ENCODE measurements at places on chromosomes 2 and 18.

DNA sequence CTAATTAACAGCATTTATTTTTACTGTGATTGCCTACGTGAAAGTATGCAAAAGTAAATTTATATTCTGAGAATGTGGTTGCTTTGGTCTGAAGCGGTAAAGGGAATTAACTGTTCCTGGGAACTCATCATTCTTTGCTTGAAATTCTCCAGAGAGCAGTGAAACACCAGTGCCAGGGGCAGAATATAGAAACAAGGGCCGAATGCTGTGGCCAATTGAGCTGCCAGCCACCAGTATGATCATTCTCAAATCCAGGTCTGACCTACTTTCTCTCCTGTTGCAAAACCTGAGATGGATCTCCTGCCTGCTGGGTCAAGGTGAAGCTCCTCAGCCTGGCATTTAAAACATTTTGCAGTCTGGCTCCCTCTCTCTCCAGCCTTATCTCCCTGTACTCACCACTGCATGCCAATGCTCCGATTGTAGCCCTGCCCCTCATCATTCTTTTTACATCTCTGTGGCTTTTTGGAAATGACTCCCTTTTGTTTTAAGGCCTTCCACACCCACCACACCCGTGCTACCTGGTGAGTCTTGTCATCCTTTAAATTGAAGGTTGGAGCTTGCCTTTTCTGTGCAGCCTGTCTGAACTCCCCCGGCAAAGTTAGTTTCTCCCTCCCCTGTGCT lies 94.5 kb upstream of the TMEM178A start:
- no peak for DNase-seq

- peak; percentile 24 for DNase-seq
Measured at GRCh38 chr2:179020156-179020750, 29.7 kb downstream of the CCDC141 start.

- no peak for DNase-seq
Measured at GRCh38 chr2:123826729-123827271, 198.3 kb upstream of the CNTNAP5 start.

- DNase-seq = no peak
Measured at GRCh38 chr2:182713601-182714000, 2.5 kb upstream of the DNAJC10 start.

GRCh38 chr18:62335494-62335893 lies 10.4 kb downstream of the TNFRSF11A start:
- DNase-seq = no peak

DNA sequence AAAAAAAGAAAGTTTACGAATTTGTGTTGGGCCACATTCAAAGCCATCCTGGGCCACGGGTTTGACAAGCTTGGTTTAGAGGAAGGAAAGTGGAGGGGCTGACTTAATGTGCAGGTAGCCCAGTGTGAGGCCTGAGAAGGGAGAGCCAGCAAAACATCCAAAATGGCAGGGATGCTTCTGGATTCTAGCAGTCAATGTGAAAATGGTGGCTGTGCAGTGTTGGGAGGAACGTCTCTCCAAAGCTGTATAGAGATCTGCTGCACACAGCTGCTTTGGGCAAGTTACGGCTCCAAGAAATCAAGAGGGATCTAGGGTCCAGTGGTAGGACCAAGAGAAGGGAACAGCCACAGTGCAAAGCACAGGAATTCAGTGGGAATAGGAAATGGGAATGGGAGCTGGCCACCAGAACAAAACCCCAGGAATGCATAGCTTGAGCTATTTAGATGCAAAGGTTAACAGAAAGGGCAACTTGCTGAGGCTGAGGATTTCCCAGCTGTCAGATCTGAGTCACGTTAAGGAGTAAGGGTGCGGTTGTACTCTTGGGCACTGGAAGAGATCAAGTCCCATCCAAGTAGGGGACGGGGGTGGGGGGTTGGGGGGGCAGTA lies 70.6 kb downstream of the B3GNT2 start:
- no peak for DNase-seq

DNA sequence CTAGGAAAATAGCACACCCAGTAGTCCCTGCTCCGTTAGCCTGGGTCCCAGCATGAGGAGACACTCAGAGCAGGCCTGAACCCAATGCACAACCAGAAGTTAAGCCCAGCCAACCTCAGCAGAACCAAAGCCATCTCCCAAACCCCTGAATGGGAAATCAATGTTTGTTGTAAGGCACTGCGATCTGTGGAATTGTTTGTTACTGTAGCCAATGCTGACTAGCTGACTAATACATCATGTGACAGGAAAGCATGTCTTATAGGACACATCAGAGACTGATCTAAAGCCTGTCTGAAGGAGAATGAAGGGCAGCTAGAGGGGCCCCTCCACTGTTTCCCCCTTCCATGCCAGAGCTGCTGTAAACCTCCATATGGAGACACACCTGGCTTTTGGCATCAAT lies 96.4 kb downstream of the MARCHF4 start:
- no peak for DNase-seq

GRCh38 chr2:154170400-154170799 lies 298.7 kb downstream of the GALNT13 start:
- no peak for DNase-seq

DNA sequence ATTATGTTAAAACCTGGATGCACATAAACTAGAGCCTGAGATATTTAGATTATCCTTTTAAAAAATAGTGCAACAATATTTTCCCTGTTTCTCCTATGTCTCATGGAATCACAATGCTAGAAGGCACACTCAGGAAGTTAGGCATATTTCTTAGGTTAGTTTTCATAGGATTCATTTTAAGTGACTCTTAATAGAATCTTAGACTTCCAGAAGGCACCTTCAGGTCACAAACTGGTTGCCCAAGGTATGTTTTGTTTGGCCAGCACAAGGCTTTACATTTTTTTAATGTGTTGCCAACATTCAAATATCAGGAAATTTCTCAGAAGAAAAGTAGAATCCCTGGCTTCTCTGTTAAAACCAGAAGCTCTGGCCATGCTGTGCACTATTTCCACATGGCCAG lies 129.3 kb downstream of the LNPK start:
- DNase-seq = no peak

DNA sequence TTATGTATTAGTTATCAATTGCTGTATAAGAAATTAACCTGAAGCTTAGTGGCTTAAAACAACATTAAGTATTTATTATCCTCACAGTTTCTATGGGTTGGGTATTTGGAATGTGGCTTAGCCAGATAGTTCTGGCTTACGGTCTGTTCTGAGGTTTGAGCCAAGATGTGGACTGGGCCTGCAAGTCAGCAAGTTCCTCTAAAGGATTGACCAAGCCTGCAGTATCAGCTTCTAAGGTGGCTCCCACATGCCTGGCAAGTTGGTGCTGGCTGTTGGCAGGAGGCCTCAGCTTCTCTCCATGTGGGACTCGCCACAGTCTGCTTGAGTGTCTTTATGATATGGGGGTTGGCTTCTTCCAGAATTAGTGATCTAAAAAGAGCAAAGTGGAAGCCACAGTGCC lies 45.0 kb upstream of the TCF4 start:
- no peak for DNase-seq

DNA sequence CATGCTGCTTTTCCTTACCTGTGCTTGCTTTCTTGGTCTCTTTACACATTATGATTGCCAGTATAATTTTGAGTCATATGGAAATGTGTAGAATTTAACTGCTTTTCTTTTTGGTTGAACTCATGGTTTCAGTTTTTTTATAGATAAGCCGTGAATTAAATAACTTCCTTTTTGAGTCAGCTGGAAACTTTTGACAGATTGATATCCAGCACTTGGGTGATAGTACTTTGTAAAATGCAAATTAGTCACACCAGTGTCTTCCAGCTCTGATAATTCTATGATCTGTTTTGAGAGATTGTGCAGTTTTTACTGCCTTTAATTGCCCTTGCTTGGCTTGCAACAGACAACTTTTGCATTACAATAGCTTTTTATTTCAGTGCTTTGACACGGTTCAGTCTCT lies 86.4 kb downstream of the NCOA1 start:
- DNase-seq = peak; percentile 41

- no peak for DNase-seq
Measured at GRCh38 chr2:220065581-220065980, 438.2 kb downstream of the SLC4A3 start.

DNA sequence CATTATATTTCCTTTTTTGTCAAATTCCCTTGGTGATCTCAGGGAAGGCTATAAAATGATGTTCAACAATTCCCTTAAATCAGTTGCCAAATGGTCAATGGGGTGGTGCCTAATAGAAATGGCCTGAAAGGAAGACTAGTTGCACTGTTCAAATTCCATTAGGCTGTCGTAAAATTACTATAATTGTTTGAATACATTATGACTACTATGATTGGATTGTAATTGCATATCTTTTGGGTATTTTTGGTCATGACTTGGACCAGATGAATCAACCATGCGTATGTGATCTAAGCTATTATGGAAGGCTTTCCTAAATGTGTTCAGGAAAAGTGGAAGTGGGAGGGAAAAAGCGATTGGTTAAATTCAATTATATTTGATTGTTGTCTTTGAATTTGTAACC lies 41.3 kb upstream of the KCNE4 start:
- DNase-seq = no peak

DNA sequence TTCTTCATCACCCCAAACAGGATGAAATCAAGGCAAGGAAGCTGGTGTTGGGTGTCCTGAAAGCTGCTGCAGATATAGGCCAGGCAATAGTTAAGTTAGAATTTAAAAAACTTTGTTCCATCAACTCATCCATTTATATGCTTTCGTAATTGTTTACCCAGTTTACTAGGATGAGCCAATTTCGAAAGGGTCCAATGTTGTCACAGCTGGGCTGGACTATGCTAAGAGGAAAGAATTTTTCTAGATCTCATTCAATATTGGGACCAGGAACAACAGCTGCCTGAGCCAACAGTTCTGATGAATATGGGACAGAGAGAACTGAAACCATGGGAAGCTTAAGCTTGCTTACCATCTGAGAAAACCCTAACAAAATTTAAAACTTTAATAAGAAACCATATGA lies 21.6 kb upstream of the SP3 start:
- DNase-seq = no peak

GRCh38 chr2:11155381-11156035 lies at the start of gene SLC66A3:
TSS of gene SLC66A3 (plus strand) at chr2:11155467. CDS start at chr2:11155547, 80 bp downstream.
- peak; percentile 87 for DNase-seq

- DNase-seq = no peak
Measured at GRCh38 chr2:157178874-157179273, 78.6 kb upstream of the GALNT5 start.

- peak; percentile 77 for DNase-seq
Measured at GRCh38 chr2:96637385-96638143, 548 bp downstream of the KANSL3 start.

DNA sequence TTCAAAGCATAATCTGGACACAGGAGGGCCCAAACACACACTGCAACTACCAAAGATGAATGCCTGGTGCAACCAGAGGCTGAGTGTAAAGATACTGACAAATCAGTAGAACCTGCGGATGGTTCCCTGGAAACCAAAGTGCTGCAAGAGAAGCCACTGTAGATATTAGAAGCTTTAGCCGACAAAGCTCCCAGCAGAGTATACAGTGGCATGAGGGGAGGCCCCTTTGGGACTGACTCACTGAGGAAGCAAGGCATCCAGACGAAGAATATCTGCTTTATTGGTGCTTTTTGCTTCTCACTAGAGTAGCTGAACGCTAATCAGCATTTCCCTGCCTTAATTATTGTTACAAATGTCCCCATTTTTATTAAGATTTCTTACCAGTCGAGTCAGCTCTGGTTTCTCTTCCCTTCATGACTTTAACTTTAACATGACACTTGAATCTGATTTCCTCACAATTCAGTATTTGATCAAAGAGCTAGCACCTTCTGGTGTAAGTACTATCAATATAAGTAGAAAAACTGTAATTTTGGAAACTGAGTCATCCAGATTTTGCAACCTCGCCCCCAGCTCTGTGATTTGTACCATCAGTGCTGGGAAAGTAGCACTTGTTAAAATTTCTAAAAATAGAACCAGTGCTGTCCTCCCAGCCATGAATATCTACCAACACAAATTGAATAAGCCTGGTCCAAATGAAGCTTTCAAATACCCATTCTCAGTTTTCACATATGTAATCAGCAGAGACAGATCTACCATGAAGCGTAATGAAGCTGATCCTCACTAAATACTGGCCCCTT lies 34.2 kb downstream of the FIGN start:
- DNase-seq = no peak
